Left renal cortex interstitium (tissue), 4 donors: ENCODE measurements at places on chromosomes 13 and 19. TPM values are rescaled to one million over a fixed set of nuclear protein-coding genes. Genes with fewer than 3 reads are reported as not detected.

- DNase-seq, result no peak
Observed at GRCh38 chr19:18191640-18192062, 1.4 kb upstream of the MPV17L2 start.

DNA sequence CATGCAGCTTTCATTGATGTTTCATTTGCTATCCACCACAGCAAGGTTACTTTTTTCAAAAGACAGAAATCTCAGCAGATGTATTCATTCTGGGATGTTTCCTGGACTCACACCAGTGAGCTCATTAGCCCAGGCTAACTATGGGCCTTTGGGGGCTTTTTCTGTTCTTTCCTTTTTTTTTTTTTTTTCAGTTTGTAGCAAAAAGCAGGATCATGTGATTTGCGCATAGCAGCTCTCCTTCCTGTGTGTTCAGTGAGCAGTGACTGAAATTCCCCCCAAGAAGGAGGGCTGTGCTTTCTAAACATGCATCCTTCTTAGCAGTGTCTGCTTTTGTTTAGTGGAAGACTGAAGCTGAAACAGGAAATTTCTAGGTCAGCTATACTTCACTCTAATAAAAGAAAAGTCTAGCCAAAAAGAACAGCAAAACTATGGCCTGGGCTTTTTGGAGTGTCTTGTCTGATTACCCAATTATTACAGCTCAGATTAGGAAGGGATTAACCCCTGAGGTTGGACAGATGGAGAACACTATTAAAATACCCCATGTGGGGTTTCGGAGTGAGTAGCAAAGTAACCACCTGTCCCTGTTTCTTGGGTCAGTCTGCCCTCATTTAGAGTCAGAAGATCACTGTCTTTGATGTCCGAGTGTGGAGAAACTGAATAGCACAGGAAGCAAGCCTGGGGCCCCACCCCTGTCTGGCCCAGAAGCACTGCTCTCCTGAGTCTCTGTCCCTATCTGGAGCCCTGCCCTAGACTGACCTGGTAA is 8.9 kb upstream of the AMER2 start:
- DNase-seq, result no peak

GRCh38 chr19:37829526-37829925 is 50.1 kb upstream of the ZNF573 start:
- no peak for DNase-seq

DNA sequence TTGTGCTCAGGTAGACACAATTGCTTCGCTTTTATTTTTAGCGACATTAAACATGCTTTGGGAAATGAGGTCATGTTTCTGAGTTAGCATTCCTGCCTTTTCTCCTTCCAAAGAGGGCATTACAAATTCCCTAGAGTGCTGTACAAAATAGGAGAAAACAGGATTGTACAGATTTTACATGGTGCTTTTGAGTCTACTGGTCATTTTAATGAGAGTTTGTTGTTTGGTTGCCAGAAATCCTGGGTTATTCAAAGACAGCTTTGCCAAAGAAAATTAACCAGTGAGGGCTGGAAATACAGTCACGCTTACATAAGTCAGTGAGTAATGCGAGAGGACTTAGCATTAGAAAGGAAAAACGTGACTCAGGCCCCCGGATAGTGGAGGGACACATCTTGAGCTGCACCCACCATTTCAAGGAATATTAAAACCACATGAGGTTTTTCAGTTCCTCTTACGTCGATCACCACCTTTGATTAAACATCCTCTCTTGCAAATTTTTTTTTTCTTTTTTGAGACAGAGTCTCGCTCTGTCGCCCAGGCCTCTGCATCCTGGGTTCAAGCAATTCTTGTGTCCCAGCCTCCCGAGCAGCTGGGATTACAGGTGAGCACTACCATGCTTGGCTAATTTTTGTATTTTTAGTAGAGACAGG is 55.4 kb downstream of the SACS start:
- DNase-seq, result peak; percentile 21

DNA sequence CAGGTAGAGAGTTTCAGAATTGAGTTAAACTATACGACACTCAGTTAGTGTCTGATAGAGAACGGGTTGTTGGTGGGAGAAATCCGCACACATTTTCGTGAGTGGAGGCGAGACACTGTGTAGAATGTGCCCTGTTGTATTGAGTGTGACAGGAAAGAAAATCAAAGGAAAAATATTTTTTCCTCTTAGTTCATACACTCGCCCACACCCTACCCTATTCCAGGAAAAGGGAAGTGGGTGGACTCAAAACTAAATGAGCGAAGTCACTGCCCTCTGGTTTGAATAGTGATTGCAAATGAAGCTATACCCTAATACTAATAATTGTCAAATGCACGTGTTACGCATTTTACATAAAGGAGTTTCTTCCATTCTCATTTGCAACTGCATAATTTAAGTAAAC is 2.0 kb downstream of the ZNF347 start:
- DNase-seq, result no peak

DNA sequence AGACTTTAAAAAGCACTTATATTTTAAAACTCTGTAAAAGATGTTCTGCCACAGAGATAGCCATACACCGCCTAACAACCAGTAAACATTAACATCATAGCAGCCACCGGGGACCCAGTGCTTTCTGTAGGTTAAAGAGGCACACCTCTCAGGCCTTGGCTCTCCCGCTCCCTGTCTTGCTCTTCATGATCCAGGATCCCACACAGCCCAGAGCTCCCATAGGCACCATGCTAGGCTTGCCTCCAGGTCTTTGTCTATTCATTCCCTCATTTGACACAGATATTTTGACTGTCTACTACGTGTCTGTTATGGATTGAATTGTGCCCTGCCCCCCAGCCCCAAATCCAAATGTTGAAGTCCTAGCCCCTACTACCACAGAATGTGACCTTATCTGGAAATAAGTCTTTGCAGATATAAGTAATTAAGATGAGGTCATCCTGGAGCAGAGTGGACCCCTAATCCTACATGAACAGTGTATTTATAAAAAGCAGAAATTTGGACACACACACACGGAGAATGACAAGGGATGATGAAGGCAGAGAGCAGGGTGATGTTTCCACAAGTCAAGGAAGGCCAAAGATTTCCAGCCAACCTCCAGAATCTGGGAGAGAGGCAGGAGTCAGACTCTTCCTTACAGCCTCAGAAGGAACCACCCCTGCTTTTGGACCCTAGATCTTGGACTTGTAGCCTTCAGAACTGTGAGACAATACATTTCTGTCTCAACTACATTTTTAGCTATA is 272.6 kb downstream of the DNAJC15 start:
- DNase-seq, result no peak

- no peak for DNase-seq
Observed at GRCh38 chr13:43195551-43195950, 172.2 kb downstream of the DNAJC15 start.

DNA sequence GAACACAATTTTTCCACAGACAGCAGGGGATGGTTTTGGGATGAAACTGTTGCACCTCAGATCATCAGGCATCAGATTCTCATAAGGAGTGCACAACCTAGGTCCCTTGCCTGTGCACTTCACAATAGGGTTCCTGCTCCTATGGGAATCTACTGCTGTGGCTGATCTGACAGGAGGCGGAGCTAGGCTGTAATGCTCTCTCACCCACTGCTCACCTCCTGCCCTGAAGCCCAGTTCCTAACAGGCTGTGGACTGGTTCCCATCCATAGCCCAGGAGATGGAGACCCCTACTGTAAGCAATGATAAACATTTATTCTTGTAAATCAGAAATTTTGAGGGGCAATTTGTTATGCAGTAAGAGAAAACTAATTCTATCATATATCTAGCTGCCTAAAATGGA is 1234.7 kb downstream of the SLITRK1 start:
- DNase-seq, result no peak

DNA sequence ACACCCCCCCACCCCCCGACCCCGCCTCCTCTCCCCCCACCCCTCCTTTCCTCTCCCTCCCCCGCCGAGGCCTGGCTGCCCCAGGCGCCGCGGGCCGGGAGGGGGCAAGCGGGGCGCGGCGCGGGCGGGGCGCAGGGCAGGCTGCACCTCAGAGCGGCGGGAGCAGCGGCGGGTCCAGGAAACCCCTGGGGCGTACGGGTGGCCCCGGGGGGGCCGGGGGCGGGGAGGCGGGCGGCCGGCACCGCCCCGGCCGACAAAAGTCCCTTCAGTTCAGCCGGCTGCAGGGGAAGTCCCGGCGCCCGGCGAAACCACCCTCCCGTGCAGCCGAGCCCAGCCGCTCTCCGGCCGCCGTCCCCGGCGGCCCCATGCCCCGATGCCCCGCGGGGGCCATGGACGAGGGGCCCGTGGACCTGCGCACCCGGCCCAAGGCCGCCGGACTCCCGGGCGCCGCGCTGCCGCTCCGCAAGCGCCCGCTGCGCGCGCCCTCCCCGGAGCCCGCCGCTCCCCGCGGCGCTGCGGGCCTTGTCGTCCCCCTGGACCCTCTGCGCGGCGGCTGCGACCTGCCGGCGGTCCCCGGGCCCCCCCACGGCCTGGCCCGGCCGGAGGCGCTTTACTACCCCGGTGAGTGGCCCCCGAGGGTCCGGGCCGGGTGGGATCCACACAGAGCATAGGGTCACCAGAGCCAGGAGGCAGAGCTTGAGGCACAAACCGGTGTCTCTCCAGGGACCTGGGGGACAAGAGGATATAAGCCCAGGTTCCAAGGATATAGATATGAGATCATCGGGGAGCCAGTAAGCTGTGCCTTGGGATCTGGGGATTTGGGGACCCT is at the start of gene BCL3:
Gene BCL3, plus strand, starts transcription at position 283 of the 829 bp plus-strand sequence. Its CDS starts 83 bp downstream, at position 366.
- no peak for DNase-seq

GRCh38 chr19:17402982-17403855 is 2.2 kb downstream of the BST2 start:
- no peak for DNase-seq

The CLDN10 gene
- polyA plus RNA-seq, result 124 TPM

The CGB5 gene
- not detected for polyA plus RNA-seq

The RASL11A gene
- polyA plus RNA-seq, result 35.9 TPM

The LRRC63 gene
- polyA plus RNA-seq, result 0.16 TPM

The VSIG10L gene
- polyA plus RNA-seq, result 5.0 TPM

The TMEM38A gene
- polyA plus RNA-seq, result 8.9 TPM

The TUBB4A gene
- polyA plus RNA-seq, result 46.2 TPM
